Fibroblast of the conjunctiva (primary cell): ENCODE measurements at places on chromosomes 2 and 18.

DNA sequence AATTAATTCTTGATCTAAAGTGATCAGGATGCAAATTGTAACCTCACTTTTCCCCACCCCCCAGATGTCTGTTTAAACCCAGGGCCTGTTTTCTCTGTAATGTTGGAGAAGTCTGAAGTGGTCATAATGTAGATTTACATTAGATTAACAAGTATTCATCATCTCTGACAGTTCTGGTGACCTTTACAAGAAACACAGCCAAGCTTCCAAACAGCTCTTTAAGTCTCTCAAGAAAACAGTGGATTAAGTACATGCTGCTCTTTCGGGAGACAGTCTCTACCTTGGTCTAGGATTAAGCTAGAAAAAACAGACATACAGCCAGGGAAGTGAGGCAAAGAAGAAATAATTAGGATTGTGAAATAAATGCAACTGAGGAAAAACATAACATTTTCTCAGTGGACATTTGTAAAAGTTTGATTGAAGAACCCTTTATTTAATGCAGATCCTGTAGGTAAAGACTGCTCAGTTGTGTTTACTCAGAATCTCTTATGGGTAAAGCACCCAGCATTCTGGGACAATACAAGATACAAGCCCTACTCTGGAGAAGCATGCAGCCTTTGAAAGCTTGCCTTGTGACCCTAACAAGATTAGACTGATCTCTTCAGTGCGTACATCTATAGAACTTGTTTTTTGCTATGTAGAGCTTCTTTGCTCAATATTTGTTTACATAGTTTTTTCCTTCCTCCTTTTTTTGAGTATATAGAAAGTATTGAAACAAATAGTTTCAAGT, 203.9 kb downstream of the PHLPP1 start:
- no peak for DNase-seq

- DNase-seq = no peak
Measured at GRCh38 chr2:19900931-19901441, 797 bp downstream of the TTC32 start.

GRCh38 chr2:201262718-201263117, 2.4 kb downstream of the CASP8 start:
- DNase-seq = no peak

- DNase-seq = no peak
Measured at GRCh38 chr2:58535990-58536389, 294.9 kb upstream of the FANCL start.

GRCh38 chr2:210606001-210606400, 49.6 kb downstream of the CPS1 start:
- DNase-seq = no peak

DNA sequence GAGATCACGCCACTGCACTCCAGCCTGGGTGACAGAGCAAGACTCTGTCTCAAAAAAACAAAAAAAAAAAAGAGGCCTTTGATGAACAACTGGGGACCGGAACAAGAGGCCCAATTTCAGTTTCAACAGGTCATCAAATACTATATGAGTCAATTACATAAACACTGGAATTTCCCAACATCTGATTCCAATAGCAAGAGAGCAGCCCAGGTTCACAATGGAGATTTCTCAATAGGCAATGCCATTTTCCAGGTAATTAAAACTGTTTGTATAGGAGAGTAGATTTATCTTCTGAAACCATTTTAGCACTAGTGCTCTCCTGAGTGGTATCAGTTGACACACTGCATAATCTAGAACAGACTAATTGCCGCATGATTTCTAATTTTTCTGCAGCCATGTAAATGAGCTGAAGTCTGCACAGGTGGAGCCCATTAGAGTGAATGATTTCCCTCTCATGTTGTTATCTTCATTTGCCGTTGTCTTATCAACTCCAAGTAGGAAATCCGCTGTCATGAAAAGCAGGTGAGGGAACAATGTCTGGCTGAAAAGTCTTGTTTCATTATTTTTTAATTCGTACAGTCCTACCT, 264.1 kb upstream of the MEIS1 start:
- no peak for DNase-seq

DNA sequence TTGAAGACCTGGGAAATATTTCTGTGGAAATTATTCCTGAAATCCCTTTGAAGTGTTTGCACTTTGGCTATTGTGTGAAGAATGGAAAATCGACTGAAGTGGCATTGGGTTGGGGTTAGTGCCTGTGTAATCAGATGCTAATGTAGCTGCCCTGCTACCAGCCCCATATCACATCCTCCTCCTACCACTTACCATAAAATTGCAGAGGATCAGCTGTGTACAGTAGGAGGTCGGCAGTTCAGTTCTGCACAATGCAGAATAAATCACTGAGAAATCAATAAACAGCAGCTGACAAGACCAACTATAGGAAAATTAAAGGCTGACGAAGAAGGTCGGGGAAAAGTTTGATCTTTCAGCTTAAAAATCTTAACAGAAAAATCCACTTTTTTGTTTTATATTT, 440.9 kb downstream of the PTPRM start:
- DNase-seq = no peak

DNA sequence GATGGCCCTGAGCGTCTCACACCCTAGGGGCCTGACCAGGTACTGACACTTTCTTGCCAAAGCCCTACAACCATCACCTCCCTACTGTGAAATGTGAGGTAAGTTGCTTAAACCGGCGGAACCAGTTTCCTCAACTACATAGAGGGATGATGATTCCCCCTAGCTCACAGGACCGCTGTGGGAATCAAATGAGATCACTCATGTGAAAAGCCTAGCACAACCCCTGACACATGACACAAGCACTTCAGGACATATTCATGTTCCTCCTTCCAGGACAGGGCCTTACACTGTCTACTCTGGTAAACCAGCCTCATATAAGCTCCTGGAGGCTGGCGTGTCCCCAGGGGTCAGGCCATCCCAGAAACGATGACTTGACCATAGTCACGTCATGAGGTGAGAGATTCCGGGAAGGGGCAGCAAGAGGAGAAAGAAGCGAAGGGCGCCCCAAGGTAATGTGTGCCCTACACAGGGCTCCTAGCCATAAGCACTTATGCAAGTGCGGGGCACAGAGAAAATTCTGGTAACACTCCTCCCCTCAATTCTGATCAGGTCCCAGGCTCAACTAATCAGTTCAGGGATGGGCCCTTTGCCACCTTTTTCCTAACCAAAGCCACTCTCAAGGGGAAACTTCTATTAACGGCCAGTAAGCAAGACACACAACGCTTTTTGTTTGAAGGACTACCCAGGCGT, 49.5 kb downstream of the C2orf42 start:
- DNase-seq = no peak

DNA sequence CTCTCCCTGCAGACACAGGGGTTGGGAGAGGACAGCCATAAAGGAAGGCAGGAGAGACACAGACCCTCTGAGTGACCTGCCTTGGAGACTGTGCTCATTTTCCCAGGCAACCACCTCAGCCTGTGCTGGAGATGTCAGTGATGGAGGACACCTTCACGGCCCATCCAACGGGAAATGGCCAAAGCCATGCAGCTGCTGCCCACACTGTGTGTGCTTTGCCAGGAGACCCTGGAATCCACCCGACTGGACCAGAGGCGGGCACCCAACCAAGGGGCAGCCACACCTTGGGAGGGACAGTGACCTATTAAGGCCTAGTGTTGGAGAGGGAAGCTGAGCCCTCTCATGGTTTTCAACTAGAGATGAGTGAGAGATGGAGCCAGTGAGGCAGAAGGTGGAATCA, 192.5 kb downstream of the SMAD2 start:
- DNase-seq = no peak

DNA sequence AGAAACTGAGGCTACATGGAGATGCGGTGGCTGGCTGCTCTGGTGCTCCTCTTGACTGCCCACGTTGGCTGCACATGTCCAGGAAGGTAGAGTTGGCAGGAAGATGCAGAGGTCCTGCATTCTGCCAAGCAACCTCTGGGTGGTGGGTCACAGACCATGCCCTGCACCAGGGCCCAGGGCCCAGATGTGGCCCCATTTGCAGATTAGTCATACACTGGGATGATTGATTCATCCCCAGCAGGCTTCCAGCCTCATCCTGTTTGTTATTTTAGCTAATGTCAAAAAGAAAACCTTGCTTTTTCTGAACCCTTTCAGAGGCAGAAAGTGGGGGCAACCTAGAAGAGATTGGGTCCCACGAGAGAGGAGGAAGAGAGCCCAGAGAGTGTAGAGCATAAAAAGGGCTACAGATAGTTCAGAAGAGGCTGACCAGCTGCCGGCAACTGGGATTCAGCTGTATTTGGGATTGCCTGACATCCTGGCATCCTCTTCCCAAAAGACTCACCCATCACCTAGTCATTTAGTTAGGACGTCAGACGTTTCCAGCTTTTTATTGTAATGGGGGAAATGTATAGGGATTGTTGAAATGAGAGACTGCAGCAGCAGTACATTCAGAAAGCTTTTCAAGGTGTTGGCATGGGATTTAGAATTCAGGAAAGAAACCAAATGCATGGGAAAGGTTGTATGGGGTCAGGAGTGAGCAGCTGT, 101.9 kb downstream of the CTIF start:
- no peak for DNase-seq

DNA sequence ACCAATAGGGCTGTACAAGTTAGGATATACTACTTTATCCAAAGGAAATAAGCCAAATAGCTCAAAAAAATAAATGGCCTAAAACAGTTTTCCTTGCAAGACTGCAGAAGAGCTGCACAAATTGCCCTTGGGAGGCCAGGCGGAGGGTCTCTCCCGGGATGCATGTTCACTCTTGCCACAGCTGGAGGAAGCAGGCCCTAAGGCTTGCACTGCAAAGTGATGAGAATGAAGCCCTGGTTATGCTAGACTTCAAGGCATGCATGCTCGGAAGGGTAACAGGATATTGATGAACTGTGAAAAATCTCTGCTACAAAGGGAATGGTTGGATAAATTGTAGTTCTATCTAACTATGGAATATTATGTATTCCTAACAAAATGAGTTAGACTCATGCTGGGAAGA, 27.5 kb upstream of the LDLRAD4 start:
- DNase-seq = no peak

GRCh38 chr2:231347638-231348037, 47.9 kb upstream of the B3GNT7 start:
- DNase-seq = no peak

- no peak for DNase-seq
Measured at GRCh38 chr2:69931832-69932595, 17.1 kb downstream of the MXD1 start.

DNA sequence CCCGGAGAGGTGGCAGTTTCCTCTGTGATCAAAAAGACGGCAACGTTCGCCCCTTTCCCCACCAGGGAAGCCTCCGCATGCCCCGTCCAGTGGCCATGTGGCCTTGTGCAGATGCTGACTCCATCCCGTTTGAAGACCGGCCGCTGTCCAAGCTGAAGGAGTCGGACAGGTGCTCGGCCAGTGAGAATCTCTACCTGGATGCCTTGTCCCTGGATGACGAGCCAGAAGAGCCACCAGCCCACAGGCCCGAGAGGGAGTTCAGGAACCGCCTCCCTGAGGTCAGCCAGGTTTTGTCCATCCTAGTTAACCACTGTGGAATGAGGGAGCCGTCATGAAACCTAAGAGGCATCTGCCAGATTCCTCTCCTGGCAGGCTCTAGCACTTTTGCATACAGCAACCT, 113.6 kb downstream of the MTCL1 start:
- DNase-seq = no peak

DNA sequence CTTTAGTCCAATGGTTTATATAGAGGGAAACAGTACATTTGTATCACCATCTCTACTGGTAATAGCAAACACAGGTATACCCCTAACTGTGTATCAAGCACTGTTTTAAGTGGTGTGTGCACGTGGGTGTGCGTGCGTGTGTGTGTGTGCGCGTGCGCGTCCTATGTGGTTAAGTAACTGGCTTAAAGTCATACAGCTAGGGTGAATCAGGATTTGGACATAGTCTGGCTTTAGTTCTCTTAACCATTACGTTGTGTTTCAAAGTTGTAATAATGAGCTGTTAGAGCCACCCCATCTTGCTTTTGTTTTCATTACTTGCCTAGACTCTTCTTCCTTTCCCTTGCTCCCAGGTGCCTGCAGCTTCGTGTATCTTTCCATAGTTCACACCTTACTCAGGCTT, 2.1 kb downstream of the HADHB start:
- no peak for DNase-seq

GRCh38 chr2:28034696-28035095, 144.2 kb downstream of the BABAM2 start:
- no peak for DNase-seq

- no peak for DNase-seq
Measured at GRCh38 chr2:72920318-72921087, 3.2 kb downstream of the EMX1 start.

DNA sequence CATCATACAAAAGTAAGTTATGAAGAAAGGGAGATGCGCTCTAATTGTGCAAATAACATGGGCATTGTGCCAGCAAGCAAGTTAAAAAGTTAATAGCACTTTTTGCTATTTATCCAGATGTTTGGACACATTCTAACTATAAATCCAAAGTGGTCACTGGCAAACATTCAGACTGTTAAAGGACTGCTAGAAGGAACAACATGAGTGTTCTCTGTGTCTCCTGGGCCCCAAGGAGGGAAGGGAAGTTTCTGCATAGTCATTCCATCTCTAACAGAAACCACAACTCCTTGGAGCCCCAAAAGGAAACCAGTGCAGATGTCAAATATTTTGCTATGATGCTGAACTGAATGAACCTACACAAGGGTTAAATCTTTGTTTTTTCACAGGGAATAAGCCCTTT, 213.3 kb upstream of the HNRNPA3 start:
- peak; percentile 16 for DNase-seq

DNA sequence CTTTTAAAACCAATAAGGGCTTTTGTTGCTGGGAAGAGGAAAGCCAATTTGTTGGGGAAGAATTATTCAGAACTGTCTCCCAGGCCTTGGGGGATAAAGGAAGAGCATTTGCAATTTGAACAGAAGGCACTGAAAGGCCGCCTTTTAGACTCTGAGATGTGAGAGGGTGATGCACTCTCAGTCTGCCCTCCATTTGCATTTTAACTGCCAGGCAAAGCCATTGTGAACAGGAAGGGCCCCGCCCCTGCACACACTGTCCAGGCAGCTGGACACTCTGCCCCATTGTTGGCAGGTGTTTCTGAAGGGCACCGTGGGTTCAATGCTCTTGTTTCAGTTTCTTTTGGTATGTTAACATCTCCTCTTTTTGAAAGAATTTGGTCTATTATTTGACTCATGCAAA, 169.5 kb upstream of the COPS8 start:
- DNase-seq = no peak

DNA sequence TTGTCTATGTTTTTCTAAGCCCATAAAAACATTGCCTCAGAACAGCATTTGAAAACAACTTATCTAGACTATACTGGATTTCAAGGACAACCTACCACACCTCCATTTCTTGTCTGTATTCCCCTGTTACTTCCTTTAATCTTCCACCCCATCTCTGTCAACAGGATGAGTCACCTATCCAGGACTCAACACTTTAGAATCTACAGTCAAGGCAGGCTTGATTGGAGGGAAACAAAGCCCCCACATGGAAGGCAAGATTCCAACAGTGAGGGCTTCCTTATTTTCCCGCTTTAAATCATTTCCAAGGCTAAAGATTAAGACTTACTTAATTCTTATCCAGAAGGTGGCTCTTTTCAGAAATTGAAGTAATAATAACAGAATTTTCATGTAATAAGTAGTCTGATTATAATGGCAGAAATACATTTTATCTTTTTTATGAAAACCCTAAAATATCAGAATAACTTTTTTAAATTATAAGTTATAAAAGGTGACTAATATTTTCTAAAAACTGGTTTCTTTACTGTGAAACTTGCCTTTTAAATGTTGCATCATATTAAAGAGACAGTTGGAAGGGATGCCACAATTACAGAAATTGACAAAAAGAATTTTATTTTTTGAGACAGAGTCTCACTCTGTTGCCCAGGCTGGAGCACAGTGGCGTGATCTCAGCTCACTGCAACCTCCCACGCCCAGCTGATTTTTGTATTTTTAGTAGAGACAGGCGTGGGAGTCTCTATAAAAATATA, 138.7 kb upstream of the CCDC150 start:
- no peak for DNase-seq

GRCh38 chr2:11796190-11797171, 50.0 kb downstream of the LPIN1 start:
- DNase-seq = peak; percentile 80
